NCI-H1417 (cell line): ENCODE measurements at places on chromosomes 2 and 18.

- no peak for DNase-seq
Observed at GRCh38 chr2:157067562-157067961, 189.9 kb upstream of the GALNT5 start.

DNA sequence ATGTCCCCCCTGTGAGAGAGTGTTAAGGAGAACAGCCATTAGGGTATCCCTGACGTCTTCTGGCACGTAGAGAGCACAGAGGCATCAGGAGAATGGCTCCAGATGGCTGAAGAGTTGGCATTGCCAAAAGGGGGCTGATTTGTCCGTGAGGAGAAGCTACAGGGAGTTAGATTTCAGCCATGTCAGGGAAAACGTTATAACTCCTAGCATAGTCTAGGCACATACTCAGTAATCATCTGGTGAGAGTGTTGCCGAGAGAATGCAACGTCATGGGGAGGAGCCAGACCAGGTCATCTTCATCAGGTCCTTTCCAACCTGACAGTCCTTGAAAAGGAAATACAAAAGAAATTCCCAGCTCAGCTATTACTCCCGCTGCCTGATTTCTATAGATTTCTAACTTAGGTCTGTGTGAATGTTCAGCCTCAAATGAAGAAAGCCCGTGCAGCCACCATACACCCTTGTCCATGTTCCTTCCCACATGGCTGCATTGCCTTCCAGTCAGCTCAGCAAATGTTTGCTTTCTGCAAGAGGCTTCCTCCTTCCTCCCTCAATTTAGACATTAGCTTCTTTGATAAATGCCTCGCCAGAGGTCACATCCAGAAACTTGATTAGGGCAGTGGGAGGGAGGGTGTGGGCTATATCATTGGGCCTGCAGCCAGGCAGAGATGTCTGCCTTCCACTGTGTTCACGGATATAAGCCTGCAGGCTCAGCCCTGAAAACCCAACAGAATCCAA lies 93.0 kb downstream of the STPG4 start:
- no peak for DNase-seq

DNA sequence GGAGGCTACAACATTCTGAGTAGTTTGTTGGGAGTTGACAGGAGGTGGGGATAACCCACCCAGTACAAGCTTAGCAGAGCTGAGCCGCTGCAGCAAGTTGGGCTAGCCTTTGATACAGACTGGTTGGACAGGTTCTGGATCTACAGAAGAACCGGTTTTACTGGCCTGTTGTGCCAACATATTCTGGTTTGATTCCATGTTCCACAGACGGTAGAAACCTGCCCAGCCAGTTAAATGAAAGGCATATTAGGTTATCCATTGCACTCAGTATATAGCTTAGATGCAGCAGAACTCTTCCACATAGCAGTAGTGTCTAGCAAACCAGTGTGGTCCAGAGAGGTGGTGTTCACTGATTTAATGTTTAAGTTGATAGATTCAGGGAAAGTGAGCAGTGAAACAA lies 19.3 kb upstream of the RBBP8 start:
- peak; percentile 82 for DNase-seq

- DNase-seq = no peak
Observed at GRCh38 chr2:32993005-32993539, 46.3 kb downstream of the LTBP1 start.

- DNase-seq = no peak
Observed at GRCh38 chr2:129794540-129794939, 184.9 kb upstream of the RAB6C start.

DNA sequence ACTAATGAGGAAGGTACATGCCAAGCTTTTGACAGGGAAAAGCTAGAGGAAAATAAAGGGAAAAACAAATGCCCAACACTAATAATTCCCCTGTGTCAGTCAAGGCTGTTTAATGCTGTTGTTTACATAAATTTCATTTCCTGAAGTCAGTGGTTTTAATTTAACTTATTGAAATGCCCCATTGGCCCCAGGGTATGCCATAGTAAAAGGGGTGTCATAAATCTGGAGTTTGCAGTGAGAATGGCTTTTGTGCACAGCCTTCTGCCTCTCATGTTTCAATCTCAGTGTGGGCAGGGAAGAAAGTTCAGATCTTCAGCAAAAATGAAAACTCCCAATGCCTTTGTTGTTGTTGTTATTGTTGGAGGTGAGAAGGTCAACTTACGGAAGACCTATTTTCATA lies 550.1 kb upstream of the DCC start:
- peak; percentile 50 for DNase-seq

- no peak for DNase-seq
Observed at GRCh38 chr2:231866450-231866849, 59.7 kb downstream of the NPPC start.

GRCh38 chr2:181778621-181779201 lies 98.4 kb upstream of the NEUROD1 start:
- no peak for DNase-seq

GRCh38 chr18:12336887-12337286 lies 28.8 kb downstream of the TUBB6 start:
- DNase-seq = peak; percentile 38
